Uterus (tissue), 4 donors: ENCODE measurements at places on chromosomes 3 and 15. TPM values are rescaled to one million over a fixed set of nuclear protein-coding genes. Genes with fewer than 3 reads are reported as not detected.

Gene IL5RA
- 0.64 TPM for total RNA-seq

DNA sequence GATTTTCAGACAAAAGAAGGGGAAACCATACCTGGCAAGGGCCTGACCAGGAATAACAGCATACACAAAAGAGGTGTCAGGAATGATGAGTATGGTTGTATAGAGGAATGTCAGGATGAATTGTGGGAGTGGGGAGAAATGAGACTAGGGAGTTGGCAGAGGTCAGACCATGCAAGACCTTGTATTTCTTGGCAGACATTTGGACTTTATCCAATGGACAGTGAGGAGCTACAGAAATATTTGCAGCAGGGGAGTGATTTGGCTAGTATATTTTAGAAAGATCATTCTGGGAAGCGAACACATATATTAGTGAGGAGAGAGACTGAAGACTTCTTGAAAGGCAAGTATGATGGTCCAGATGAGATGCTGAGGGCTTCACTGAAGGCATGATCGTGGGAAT, 25.4 kb upstream of the ALPK3 start:
- no peak for DNase-seq

DNA sequence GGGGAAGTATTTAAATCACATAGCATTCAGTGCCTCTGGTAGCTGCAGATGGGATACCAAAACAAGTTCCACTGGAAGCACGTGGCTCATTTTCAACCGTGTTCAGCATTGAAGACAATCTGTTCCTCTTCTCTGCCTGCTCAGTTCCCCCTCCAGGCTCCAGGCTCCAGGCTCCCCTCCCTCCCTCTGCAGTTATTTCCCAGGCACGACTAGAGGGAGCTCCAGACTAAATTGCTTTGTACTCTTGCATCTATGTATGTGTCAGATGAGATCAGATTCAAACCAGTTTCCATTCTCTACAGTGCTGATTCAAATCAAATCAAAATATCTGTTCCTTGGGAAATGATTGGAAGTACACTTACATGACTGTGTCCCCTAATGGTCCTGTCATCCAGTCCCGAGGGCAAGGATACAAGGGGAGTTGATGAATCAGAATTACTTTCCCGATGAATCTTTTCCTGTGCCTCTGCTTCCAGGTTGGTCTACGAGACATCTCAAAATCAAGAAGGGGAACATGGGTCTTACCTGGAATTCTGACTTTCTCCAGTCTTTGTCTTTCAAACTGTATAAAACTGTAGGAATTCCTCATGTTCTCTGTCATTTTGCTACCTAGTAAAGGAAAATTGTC, 600.5 kb downstream of the EDEM1 start:
- no peak for DNase-seq

DNA sequence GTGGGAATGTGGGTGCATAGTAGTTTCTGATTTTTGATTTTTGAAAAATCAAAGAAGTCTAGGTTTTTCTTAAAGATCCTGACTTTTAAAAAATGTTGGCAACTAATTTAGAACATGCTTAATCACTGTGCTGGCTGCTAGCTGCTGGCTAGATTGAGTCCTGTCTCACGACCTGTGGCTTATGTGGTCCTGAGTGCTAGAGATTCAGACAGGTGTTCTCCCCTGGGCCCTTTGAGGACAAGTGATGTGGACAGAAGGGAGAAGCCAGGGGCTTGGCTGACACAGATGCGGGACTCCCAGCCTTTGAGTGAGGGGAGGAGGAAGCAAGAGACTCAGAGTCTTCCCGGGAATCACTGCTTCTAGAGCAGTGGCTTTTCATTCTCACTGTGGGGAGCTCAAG, 47.5 kb downstream of the CORO2B start:
- DNase-seq, result no peak

Gene MBNL1
- 219 TPM for total RNA-seq

DNA sequence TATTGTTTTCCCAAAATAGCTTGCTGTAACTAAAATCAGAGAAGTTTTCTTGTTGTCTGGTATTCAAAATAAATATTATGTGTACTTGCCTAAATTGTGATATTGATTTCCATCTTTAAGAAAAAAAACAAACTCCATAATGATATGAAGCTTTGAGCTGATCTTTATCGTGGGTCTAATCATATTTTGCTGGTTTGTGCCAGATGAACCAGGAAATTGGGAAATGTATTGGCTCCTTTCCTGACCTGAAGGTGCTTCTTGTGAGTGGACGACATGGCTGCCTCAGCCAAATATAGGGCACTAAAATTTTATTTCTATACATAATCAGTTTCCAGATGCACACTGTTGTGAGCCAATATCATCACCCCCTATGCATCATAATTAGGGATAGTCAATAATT, 113.3 kb downstream of the DIPK2A start:
- DNase-seq, result no peak

DNA sequence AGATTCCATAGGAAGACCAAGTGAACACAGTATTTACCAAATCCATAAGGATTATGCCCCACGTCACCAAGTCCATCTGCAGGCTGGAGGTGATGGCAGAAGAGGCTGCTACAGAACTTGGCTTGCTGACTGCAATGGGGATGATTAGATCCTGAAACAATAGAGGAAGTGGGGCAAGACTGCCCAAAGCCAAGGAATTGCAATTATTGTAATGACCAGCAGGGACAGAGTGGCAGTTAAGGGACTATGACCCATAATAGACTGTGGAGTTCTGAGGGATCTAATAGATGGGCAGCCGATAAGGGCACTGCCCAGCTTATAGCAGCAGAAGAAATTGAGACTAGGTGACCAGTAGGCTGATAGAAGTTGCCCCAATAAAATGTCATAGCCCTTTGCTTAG, 108.4 kb downstream of the MINAR1 start:
- DNase-seq, result no peak

GRCh38 chr15:59380902-59381610, 8.4 kb upstream of the MYO1E start:
- no peak for DNase-seq

GRCh38 chr15:90315278-90315982, 36.7 kb upstream of the ZNF774 start:
- peak; percentile 93 for DNase-seq

DNA sequence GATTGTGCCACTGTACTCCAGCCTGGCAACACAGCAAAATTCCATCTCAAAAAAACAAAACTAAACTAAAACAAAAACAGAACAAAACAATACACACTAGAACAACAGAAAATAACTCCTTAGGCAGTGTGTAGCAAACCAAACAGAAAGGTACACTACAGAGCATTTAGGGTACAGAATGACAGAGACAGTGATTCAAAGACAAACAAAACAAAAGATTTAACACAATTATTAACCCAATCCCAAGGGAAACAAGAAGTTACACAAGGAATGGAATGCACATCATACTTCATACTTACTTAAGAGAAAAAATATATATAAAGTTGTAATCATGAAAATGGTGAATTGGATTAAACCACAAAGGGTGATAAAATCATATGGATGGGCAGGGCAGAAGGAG, 12.9 kb downstream of the SLC25A20 start:
- no peak for DNase-seq

GRCh38 chr15:41309226-41309905, 23.0 kb downstream of the OIP5 start:
- no peak for DNase-seq

GRCh38 chr3:144586382-144586781, 614.8 kb downstream of the DIPK2A start:
- no peak for DNase-seq

- peak; percentile 8 for DNase-seq
These were observed 6.4 kb downstream of the MYL3 start for GRCh38 chr3:46856576-46857471.

DNA sequence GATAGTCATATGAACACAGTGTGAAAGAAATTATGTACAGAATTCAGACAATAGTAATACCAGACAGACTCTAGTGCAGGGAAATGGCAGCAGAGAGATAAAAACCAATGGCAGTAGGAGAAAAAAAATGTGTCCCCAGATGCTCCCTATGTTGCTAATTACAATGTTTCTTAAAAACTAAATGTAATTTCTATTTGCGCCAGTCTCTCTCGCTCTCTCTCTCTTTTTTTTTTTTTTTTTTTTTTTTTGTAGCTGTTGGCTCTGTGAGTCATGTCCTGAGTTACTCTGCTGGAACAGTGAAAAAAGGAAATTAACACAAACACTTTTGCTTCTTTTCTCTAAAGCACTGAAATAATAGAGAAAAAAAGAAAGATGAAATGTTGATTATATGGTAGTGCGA, 871.9 kb downstream of the GBE1 start:
- no peak for DNase-seq

DNA sequence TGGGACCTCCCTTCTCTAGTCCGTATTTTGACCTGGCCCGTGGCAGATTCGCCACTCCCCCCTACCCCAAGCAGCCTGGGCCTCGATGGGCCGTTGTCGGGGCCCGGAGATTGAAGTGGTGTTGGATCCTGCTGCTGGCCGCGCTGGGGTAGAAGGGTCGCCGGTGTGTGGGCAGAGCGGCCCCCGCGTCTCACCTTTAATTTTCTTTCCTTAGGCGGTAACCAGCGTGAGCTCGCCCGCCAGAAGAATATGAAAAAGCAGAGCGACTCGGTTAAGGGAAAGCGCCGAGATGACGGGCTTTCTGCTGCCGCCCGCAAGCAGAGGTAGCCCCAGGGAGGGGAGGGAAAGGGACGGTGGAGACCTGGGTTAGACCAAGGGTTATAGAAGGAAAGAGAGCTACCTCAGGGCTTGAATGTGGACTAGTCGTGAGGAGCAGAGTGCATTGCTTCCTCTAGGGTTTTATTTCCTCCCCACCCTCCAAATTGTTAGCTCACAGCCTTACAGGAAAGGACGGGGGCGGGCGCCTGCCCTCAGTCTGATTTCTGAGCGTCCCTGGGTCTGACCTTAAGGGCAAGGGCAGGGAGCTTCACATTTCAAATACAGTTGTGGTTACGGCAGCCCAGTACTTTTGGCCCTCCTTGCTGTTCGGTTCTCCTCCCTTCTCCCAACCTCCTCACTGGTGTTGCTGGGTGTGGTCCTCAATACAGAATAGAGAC, 799 bp downstream of the SERF2 start:
- no peak for DNase-seq

Gene PLIN1
- 0.26 TPM for total RNA-seq

Gene FAM81A
- total RNA-seq, result not detected

Gene MITF
- total RNA-seq, result 65.3 TPM

Gene ZNF502
- total RNA-seq, result 20.9 TPM

DNA sequence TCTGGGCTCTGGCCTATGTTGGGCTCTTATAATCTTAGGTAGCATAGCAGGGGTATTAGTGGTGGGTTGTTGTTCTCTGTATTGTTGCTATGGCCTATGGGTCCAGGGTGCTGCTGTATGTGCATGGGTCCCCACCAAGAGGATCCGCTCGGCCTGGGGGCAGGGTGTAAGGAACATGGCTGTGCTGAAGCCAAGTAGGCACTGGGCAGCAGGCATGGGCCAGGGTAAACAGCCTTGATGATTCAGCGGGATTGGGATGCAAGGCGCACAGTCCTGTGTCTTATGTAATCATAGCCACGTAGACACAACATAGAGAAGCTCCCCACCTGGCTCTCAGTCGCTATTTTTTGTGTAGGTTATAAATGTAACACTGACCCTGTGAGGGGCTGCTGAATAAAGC, 306.9 kb downstream of the ZPLD1 start:
- no peak for DNase-seq

Gene TGM4
- total RNA-seq, result not detected

Gene IMPG2
- total RNA-seq, result not detected

GRCh38 chr3:149077628-149078027, 8.7 kb downstream of the HLTF start:
- DNase-seq, result no peak

DNA sequence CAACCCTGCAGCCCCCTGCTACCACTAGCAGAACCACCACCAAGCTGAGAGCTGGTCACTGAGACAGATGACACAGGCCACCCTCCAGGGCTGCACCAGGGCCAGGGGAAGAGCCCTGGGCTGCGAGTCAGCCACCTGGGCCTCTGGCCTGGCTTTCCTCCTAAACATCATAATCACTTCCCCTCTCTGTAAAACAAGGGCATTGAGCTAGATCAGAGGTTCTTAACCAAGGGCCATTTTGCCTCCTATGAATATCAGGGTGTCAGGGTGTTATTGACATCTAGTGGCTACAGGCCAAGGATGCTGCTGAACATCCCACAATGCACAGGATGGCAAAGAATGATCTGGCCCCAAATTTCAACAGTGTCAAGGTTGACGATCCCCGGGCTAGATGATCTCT, 25.2 kb downstream of the TLE3 start:
- no peak for DNase-seq

Gene PLA2G4E
- total RNA-seq, result not detected

GRCh38 chr3:187919048-187919447, 173.8 kb upstream of the BCL6 start:
- DNase-seq, result no peak

Gene GPR62
- total RNA-seq, result 0.28 TPM
